ENCODE measurements at places on chromosomes 1 and 21.

GRCh38 chr1:46199233-46199749 lies 1.1 kb upstream of the POMGNT1 start:
- no peak for DNase-seq

DNA sequence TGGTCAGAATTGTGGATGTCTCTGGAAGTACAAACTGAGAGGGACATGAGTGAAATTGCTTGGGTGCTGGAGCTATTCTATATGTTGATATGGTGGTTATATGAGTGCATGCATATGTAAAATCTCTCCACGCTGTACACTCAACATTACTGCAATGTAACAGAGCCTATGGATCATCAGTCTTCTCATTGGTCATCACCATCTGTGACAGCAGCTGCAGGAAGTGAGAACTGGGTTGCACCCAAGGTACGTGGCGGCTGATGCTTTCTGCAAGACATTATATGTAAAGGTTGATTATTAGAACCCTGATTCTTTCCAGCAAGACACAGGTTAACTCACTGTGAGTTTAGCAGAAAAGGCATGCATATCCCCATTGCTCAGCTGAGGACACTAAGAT lies 387.1 kb downstream of the OMA1 start:
- no peak for DNase-seq

DNA sequence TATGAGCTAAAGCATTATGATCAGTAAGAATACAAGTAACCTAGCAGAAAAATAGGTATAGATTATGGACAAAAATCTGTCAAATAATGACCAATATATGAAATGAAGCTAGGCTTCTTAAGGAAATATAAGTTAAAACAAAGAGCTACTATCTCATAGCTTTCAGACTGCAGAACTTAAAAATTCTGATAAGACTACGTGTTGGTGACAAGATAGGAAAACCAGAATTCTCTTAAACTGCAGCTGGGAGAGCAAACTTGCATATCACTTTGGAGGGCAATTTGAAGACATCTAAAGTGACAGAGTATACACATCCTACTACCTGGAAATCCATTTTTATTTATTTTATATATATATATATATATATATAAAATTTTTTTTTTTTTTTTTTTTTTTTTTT lies 65.5 kb downstream of the LTN1 start:
- no peak for DNase-seq

DNA sequence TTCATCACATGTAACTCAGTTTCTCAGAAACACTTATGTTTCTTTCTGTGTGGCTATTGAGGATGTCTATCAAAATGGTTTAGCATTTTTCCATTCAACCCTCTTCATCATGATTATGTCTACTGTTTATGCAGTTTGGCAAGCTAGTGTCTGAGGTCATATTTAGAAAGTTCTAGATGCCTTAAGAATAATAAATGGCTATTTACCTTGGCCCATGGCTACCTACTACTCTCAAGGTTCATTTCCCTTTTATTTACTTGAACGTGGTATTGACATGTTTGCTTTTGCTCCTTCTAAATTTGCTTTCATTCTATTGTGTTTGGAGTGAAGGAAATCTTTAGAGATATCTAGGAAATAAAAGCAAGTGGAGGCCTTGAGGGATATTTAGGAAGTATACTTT lies 193.7 kb upstream of the OLFM3 start:
- no peak for DNase-seq

DNA sequence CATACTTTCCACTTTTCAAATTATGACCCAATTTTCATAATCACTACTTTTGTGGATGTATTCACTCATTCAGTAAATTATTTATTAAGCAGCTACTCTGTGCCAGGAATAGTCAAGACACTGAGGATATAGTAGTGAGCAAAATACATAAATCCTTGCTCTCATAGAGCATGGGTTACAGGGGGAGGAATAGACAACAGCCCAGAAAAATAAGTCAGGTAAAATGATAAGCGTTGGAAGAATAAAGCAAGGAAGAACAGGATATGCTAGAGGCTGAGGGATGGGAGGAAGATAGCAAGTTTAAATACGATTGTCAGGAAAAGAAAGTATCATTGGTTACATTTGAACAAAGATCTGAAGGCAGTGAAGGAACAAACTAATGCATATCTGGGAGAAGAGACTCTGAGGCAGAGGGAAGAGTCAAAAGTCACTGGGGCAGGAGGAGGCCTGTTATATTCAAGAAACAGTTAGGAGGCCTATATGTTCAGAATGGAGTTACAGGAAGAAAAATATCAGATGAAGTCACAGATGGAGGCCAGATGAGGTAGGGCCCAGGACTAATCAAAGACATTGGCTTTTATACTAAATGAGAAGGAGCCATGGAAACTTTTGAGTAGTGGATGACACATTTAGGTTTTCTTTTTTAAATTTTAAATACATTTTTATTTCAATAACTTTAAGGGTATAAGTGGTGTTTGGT lies 42.9 kb downstream of the SEC22B start:
- no peak for DNase-seq

Measured in CD4-positive, alpha-beta T cell treated with Interleukin-17A for 4 hours (primary cell).